Stimulated activated CD8-positive, alpha-beta memory T cell treated with anti-CD3 and anti-CD28 coated beads, Interleukin-2, amount 100 ng/mL, for 48 hours (primary cell): ENCODE measurements at places on chromosomes 2 and 18.

GRCh38 chr2:213411582-213412289, 127.5 kb downstream of the SPAG16 start:
- no peak for DNase-seq

DNA sequence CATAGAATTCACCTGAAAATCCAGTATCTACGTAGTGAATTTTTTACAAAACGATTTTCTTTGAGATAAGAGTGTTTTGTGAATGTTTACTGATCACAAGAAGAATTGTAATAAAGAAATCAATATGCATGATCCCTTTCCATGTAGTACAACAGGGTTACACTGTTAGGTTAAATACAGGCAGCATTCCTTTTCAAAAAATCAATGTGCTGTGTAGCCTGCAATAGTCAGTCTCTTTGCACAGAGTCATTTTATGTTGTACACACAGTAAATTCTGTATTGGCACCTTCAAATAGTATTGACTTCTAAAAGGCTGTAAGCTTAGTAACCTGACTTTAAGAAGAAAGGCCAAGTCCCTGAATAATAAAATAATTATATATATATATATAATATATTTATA, 63.3 kb downstream of the ZNF407 start:
- no peak for DNase-seq

- DNase-seq = peak; percentile 34
Measured at GRCh38 chr18:80202264-80202998, 44.9 kb downstream of the PARD6G start.

DNA sequence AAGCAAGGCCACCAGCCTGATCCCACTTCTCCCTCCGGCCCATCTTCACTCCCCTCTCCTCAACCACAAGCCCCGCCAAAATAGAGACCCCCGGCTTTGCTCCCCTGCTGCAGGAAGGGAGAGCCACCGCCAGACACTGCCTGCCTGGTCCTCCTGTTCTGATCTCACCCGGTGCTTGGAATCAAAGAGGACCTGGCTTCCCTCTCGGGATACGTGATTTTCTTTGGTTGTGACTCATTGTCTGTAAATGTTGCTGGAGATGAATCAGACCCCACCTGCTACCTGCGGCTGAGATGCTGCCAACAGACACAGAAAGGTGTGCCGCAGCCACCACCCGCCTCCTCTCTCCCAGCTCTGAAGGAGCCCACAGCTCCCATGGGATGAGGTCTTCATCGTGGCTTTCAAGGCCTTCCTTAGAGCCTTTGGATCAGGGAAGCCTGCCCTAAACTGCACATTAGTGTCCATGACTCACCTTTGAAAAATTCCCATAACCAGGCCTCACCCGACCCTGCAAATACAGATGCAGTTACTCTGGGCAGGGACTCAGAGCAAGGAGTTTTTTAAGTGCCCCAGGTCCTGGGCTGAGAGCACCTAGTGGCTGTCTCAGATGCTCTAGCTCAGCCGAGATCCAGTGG, 79.4 kb upstream of the ZNF532 start:
- no peak for DNase-seq

- no peak for DNase-seq
Measured at GRCh38 chr18:2932247-2933181, 80.4 kb downstream of the LPIN2 start.

DNA sequence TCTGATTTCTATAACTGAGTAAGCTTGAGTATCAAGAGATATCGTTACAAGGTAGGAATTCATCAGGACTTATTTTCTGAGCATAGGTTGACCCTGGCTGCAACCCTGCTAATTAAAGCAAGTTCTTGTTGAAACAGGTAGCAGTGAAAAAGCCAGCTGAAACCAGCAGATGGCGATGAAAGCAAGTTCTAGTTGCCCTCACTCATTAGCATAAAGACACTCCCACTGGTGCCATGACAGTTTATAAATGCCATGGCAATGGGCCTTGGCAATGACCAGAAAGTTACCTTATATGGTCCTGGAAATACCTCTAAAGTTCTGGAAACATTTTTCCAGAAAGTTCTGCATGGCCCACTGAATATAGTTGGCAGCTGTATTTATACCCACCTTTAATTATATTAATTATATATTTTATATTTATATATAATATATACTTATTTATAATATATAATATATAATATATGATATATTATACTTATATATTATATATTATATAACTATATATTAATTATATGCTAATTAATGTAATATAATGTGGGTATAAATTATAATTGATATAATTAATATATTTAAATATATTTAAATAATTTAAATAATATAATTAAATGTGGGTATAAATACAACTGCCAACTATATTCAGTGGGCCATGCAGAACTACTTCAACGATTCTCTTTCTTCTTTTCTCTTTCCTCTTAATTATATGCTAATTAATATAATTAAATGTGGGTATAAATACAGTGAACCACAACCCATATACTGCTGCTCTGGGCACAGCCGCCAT, 188.0 kb downstream of the CDH7 start:
- DNase-seq = no peak

- DNase-seq = no peak
Measured at GRCh38 chr2:152062125-152063091, 36.4 kb downstream of the CACNB4 start.

GRCh38 chr2:53536583-53537361, 230.8 kb upstream of the CHAC2 start:
- DNase-seq = no peak

GRCh38 chr2:33444967-33445366, 31.5 kb upstream of the RASGRP3 start:
- no peak for DNase-seq
